ENCODE measurements at places on chromosomes 2 and 18.

DNA sequence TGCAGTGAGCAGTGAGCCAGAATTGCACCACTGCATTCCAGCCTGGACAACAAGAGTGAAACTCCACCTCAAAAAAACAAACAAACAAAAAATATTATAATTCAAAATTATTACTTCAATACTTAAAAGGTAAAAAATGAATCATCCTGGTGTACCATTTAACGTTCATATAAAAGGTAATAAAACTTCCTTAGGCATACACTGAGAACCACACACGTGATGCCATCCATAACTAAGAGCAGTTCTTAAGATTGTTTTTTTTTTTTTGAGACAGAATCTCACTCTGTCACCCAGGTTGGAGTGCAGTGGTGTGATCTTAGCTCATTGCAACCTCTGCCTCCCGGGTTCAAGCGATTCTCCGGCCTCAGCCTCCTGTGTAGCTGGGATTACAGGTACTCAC is 29.4 kb downstream of the YWHAQ start:
- no peak for DNase-seq

DNA sequence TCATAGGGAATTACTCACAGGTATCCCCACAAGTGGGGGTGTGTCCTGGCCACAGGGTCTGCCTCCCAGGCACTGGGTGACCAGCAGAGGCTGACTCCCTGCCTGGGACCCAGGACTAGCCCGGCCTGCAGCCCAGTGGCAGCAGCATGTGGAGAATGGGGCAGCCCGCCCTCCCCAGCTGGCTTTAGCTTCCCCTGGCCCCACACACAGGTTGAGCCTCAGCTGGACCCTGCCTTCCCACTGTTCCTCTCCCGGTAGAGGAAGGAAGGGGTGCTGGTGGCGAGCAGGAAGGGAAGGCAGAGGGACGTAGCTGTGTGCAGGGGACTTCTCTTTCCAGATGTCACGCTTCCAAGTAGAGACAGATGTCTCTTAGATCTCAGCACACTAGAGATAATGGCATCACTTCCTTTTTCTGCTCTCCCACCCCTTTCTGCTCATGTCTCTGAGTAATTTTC is 51.4 kb downstream of the EMILIN2 start:
- DNase-seq: no peak

- DNase-seq: peak; percentile 77
Measured at GRCh38 chr2:60530660-60531281, 22.7 kb downstream of the BCL11A start.

DNA sequence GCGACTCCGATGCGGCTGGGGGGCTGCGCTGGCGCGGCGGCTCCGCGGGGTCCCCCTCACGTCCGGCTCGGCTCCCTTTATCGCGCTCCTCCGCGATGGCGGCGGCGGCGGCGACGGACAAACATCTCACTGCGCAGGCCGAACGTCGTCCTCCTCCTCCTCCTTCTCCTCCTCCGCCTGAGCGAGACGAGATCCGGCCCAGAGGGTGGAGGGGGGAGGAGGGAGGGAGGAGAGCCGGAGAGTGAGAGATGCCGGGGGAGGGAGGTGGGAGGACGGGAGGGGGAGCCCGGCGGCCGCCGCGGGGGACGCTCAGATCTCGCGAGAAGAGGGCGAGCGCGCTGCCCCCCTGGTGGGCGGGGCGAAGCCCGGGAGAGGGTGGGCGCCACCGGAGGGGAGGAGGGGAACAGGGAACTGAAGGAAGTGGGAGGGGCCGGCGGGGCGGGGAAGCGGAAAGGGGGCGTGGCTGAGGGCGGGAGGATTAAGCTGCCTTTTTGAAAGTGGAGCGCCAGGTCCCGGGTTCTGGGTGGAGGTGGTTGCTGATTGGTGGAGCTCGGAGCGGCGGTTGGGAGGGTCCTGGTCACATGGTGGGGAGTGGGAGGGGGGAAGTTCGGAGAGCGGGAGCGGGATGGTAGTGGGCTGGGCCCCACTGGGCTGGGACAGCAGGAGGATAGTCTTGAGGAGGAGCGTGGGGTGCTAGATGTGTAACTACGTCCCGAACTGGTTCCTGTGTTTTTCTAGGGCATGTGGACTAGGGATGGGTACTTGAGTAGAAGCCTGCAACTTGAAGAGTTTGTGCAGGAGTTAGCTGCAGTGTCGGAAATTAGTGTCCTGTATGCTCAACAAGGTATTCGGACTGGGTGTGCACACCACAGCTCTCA is at the start of gene CUL3:
TSS of gene CUL3 (minus strand) at position 153 of the 878 bp plus-strand sequence. CDS start 354 bp downstream, outside the sequence.
- peak; percentile 95 for DNase-seq

GRCh38 chr2:150644298-150645067 is 157.0 kb upstream of the RND3 start:
- no peak for DNase-seq

DNA sequence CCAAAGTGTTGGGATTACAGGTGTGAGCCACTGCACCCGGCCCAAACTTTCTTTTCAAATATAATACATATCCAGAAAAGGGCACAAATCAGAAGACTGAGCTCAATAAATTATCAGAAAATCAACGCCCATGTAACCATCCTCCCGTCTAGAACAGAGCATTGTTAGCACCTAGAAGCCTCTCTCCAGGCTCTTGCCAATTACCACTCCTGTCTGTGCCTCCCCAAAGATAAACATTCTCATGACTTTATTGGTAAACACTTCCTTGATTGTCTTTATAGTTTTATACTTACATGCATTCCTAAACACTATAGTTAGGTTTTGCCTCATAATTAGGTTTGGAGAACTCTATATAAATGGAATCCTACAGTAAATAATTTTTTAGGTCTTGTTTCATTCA is 58.5 kb upstream of the SP5 start:
- no peak for DNase-seq

DNA sequence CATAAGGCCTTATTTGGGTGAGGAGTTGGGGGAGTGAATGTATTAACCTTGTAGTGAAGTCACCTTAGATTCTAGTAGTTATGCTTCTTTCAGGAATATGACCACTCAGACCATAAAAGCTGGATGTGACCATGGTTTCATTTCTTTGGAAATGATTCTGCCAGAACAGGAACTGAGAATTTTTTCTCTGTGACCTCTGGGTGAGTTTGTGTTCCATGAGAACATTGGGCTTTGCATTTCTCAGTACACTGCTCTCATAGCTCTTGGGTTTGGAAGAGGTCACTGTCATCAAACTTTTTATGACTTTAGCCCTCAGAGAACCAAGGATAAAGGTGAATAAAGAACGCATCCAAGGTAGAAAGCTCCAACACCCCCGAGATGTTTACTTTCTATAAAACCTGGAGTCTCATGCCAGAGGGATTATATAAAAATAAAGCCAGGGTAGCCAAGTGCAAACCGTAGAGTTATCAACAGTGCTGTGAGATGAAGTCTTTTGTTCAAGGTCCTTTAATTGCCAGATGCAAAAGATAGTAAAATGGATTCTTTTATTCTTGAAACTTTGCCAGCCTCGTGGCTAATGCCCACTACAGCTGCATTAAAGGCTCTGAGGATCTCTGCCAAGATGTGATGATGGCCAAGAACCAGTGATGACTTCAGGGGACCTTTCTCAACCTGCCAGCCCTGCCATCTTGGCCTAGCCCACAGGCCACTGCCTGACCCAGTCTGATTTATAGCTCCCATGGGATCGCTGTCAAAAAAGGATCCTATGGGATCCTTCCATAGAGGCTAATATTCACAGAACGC is 27.8 kb upstream of the MAT2A start:
- DNase-seq: no peak

DNA sequence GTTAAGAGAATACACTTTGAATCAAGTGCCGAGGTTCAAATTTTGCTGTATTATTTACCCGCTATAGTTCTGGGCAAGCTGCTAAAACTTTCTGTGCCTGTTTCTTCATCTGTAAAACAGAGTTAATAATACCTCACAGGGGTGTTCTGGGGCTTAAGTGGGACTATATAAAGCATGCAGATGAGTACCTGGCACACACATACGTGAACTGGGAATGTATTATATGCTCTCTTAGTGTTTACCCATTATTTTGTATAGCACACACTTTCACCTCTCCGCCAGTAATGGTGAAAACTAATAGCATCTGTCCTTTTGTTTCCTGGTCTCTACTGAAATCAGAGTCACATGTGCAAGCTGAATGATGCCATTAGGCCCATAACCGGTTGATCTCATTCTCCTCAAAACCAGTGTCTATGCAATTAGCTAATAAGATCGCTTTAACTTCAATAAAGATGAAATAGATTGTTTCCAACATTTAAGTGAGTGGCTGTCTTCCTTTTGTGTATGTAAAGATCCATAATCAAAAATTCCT is 3.8 kb upstream of the CDKL4 start:
- DNase-seq: no peak

DNA sequence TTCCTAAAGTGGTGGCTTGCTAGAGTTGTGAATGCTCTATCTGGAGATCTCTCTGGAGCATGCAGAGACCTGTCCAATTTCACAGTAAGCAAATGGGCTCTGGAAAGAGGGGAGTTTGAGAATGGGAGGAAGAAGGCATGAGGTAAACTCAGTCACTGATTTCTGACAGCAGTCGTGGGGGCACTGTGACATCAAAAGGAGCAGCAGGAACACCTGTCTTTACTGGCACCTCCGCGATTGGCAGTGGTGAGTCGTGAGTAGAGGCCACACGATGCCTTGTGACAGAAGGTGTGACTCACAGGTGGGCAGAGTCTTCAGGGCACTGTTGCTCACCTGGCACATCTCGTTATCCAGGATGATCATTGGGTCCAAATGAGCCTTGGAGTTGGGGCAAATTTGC is 38.8 kb upstream of the CAVIN2 start:
- no peak for DNase-seq

- no peak for DNase-seq
Measured at GRCh38 chr2:240996834-240997140, 1.6 kb upstream of the SNED1 start.

DNA sequence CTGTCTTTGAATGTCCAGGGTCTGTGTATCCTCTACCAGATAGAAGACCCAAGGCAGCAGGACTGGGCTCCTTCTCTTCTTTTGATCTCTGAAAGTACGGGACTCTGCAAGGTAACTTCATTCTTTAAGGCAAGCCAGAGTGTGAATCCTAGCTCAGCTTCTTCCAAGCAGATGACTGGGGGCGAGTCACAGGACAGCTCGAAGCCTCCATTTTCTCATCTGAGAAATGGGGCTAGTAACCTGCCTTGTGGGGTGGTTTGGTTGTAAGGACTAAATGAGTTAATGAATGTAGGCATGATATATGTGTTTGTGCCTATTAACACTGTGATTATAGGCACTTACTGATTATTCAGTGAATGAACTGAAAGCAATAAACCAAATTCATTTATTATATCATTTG is 46.7 kb downstream of the DGKD start:
- DNase-seq: no peak

DNA sequence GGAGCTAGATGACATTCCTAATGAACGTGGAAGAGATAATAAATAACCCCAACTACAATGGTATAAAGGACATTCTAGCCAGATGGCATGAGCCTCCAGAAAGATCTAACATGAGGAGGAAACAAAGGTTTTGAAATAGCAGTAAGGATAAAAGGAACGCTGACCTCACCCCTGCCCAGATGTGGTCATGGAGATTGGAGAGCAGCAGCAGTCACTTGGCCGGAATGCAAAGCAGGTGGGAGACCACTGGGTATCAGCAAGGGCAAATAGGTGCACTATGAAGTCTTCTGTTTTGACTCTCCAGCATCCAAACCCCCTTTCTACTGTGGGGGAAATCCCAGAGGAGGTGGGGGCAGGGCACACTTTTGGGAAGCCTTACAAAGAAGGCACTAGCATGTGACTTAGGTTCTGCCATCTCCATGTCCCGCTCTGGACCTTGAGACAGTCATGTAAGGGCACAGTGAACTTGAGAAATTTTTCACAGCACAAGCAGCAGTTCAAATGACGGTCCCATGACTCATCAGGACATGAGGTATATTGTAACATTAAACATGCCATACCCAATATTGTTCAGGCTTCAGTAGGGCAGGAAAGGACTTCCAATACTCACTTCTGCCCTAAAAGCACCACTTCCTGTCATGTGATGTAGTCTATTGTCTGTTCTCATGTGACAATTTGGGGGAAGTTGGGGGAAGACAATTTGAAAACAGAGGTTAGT is 55.2 kb downstream of the METTL4 start:
- DNase-seq: no peak

- DNase-seq: no peak
Measured at GRCh38 chr2:241241669-241242068, 53.2 kb downstream of the ANO7 start.

- DNase-seq: no peak
Measured at GRCh38 chr2:195047955-195048354, 609.1 kb upstream of the SLC39A10 start.

GRCh38 chr2:202043475-202043874 is 9.8 kb downstream of the FZD7 start:
- no peak for DNase-seq

DNA sequence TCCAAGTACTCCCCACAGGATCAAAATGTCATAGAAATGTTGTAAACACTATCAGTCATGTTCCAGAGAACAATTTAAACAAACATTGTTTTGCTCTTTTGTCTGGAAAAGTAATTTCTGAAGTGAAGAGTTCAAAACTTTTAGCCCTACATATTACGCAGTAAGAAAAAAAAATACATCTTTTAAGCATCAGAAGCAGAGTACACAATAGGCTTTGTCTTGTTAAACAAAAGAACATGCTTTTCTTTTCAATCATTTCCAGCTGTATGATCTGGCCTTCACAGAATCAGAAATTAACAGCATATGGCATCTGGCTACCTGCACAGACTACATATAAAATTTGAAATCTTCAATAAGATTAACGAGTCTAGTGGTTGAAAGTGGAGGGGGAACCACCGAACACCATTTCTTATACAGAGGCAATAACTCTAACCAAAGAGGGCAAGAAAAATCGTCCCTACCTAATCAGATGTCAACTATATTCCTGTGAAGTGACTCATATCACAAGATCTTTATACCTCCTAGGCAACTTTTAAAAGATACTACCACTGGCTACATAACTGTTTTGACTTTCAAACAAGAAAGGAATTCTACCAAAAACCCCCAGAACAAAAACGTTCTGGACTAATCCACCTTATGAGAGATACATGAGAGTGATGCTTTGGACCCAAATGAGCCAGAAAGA is 149.3 kb downstream of the EXOC6B start:
- DNase-seq: no peak

GRCh38 chr18:45839414-45840395 is 14.2 kb downstream of the SIGLEC15 start:
- peak; percentile 51 for DNase-seq

GRCh38 chr2:46988733-46989481 is 73.3 kb upstream of the MCFD2 start:
- DNase-seq: no peak
